ENCODE measurements at places on chromosomes 3 and 15.

GRCh38 chr3:37540786-37541185, 320.9 kb upstream of the CTDSPL start:
- no peak for DNase-seq

GRCh38 chr3:126309165-126309564, 48.0 kb downstream of the KLF15 start:
- DNase-seq = no peak

DNA sequence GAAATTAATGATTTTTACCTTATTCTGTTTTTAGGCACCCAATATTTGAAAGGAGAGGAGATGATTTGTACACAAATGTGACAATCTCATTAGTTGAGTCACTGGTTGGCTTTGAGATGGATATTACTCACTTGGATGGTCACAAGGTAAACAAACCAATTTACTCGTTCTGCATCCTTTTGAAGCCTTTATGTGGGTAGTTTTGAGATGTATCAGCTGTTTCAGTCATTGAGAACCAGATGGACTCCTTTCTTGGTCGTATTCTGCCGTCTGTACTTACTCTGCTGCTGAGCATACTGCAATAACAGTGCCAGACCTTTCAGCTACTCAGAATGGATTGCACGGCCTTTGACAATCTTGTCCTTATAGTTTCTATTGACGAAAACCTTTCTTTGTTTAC, 13.3 kb downstream of the DNAJB11 start:
- DNase-seq = no peak

DNA sequence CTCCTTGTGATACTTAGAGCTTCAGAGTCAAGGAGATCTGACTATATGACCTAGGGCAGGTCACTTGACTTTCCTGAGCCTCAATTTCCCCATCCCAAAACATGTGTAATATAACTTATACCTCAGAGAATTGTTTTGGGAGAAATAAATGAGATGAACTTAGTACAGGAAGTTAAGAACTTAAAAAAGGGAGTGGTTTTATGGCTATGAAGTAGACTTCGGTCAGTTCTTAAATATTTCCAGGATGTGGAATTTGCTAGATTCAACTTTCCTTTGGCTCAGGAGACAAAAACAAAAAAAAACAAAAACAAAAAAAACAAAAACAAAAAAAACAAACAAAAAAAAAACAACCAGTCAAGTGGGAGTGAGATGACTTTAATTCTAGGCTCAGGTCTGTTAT, 116.7 kb downstream of the EDEM1 start:
- DNase-seq = no peak

DNA sequence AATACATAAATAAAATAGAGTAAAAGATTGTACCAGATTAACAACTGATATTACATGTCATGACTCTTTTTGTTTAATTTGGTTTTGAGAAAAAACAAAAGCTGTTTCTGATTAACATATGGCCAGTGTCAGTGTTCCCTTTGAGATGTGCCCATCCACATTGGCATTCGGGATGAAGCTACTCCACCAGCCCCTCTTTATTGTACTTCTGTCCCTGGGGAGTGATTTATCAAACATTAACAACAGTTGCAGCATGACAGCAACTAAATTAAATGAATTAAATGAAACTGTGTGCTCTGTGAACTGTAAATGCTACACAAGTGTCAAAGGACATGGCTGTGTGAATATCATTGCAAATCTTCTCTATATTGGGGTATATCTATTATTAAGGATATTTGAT, 25.9 kb upstream of the MTMR10 start:
- no peak for DNase-seq

DNA sequence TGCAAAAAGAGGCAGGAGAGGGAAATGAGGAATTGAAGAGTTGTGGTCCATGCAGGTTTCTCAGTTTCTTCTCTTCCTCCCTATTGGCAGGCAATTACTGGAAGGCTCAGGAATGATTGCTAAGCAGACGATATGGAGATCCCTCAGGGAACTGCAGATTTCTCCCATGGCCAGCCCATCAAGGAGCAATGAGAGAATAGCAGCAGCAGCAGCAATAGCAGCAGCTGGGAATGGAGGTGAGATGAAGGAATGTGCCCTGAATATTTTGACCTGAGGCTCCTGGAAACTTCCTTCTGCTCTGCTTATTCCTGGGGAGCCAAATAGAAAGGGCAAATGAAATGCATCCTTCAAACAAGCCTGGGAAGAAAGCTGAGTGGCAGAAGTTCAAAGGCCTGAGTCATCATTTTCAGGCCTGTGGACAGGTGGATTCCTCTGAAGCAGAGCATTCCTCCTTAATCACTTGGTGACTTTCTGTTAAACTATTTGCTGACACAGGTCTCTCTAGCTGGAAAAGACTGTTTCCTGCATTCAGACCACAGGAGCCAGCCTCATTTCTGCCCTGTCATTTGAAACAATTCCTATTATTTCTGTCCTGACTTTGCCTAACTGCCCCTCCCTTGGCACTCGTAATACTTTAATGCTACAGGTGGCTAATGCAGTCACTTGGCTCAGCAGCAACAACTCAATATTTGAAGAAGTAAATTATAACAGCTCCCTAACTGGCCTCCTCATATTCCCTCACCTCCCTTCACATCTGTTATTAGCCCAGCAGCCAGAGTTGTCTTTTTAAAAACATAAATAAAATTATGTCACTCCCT, 146.9 kb upstream of the GADL1 start:
- no peak for DNase-seq

GRCh38 chr3:59249004-59249403, 199.2 kb upstream of the CFAP20DC start:
- DNase-seq = no peak

- no peak for DNase-seq
Measured at GRCh38 chr3:24923570-24923969, 428.9 kb upstream of the THRB start.
